Stimulated activated naive CD8-positive, alpha-beta T cell treated with anti-CD3 and anti-CD28 coated beads, Interleukin-15, Interleukin-2, amounts not matched to agents 100 U/mL and 50 U/mL, for 24 hours (primary cell): ENCODE measurements at places on chromosomes 1 and 21.

DNA sequence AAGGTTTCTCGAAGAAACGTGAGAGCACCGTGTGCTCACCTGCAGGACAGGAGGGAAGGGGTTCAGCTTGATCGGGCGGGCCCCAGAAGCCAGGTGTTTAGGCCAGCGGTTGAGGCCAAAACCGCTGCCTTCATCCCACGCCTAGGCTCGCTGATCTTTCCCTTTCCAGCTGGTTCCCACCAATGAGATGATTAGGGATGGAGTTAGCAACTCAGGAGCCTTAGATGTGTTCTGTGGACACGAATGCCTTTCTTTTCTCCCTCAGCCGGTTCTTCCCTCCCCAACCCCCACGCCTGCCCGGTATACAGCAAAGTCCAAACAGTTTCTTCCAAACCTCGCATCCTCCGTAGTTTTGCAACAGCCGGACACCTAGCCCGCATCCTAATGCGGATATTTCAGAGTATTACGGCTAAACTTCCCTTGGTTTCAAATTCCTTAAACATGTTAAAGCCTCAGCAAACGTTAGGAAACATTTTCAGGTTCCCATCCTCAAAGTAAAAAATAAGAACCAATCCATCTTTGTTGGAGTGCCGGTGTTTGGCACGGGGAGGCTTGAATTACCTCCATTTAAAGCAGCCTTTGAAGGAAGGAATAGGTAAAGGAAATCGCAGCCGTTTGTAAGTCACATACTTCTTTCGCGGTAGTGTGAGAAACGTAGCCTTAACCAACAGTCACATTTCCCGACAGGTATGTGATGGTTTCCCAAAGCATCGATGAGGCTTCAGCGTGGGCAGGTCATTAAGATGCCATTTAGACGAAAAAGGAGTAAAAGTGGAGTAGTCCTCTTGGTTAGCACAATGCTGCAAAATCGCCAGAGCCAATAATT lies 1.1 kb downstream of the LRRC8C start:
- peak; percentile 44 for DNase-seq

DNA sequence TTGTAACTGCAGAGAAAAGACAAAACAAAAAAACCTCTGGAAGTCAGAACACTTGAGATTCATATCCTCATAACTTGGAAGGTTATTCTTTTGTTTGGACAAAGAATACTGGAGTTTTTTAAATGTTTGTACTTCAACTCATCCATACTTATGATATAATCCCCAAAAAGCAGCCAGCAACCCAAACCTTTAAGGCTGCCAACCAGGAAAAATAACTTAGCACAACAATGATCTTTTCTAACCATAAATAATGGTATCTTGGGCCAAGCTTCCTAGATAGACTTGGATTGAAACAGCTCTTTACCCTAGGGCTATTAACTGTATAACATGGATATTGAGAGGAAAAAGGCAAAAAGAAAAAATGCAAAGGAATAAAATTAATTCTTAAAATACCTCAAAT lies 335.1 kb downstream of the LTN1 start:
- no peak for DNase-seq

GRCh38 chr1:172882791-172883386 lies 167.9 kb downstream of the TNFSF18 start:
- DNase-seq = no peak

DNA sequence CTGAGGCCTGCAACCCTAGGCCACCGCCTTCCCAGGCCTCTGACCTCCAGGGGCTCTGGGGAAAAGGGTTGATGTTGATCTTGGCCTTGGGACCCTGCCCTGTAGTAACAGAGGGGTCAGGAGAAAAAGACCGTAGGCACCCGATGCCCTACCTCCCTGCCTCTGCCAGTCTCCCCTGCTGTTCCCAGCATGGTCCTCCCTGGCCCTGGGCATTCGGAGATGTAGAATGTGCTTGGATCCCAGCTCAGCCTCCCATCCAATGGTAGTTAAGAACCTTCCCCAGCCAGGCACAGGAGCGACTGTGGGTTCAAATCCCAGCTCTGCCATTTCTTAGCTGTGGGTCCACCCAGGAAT lies 72.0 kb upstream of the TARDBP start:
- no peak for DNase-seq

DNA sequence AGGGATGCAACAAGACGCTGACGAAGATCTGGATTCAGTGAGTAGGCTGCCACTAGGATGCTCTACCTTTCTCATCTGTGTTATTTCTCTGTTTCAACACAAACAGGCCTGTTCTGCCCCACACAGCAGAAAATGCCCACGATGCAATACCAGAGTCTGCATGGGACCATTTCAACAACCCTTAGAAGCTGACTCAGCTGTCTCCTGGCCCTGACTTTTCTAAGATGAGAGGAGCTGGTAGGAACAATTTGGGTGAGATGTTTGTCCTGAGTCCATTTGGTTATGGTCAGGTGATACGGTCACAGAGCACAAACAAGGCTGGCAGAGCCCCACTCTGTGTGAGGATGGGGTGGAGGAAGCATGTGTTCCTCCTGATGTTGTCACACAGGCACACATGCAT lies 11.5 kb upstream of the SLC2A1 start:
- DNase-seq = no peak

DNA sequence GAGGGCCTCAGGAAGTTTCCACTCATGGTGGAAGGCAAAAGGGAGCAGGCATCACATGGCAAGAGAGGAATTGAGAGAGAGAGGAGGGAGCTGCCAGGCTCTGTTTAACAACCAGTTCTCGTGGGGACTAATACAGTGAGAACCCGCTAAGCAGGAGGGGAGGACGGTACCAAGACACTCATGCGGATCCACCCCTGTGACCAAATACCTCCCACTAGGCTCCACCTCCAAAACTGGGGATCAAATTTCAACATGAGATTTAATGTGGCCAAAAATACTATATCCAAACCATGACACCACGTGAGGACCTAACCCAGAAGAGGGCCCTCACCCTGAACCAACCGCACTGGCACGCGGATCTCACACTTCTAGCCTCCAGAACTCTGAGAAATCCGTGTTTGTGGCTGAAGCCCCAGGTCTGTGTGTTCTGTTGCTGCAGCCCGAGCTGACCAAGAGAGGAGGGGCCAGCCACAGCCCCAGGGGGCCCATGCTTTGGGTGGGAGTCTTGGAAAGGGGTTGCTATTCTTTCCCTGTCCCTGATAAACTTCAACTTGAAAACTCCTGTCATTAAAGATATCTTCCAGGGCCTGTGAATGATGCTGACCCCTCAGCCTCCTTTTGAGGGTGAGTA lies 32.0 kb downstream of the TRIM67 start:
- no peak for DNase-seq

GRCh38 chr1:234610061-234610665 lies at the start of gene IRF2BP2:
Gene IRF2BP2, minus strand, starts transcription at chr1:234610178. Its CDS starts 684 bp downstream, at chr1:234609494.
- peak; percentile 84 for DNase-seq

GRCh38 chr1:65538664-65539063 lies 118.2 kb downstream of the LEPR start:
- no peak for DNase-seq

- no peak for DNase-seq
These were observed 6.4 kb upstream of the RPE65 start for GRCh38 chr1:68456202-68456601.

GRCh38 chr1:246629030-246629429 lies 62.8 kb downstream of the CNST start:
- DNase-seq = no peak

- no peak for DNase-seq
These were observed 25.6 kb downstream of the SGIP1 start for GRCh38 chr1:66559517-66559916.

DNA sequence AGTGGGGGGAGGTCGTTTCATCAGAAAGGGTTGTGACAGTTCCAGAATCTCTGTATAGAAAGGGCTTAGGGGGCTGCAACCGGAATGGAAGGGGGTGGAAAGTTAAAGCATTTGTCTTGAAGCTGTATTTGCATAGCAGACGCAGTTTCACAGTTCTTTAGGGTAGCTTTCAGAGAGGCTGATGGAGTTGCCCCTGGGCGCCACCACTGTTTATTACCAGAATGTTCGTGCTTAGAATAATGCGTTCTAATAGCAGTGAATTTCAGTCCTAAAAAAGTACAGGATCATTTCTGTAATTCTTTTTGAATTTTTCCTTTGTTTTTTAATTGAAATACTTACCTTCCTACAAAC lies 1.3 kb downstream of the EXO1 start:
- no peak for DNase-seq

DNA sequence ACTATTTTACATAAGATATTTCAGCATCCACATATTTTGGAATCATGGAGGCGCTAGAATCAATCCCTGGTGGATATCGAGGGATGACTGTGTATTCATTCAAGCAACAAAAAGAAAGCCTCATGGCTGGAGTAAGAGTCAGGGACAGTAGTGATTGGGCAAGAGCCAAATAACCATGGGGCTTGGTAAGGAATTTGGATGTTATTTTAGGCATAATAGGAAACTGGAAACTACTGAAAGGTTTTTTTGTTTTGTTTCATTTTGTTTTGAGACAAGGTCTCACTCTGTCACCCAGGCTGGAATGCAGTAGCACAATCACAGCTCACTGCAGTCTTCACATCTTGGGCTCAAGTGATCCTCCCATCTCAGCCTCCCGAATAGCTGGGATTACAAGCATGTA lies 33.8 kb upstream of the EYA3 start:
- DNase-seq = no peak

DNA sequence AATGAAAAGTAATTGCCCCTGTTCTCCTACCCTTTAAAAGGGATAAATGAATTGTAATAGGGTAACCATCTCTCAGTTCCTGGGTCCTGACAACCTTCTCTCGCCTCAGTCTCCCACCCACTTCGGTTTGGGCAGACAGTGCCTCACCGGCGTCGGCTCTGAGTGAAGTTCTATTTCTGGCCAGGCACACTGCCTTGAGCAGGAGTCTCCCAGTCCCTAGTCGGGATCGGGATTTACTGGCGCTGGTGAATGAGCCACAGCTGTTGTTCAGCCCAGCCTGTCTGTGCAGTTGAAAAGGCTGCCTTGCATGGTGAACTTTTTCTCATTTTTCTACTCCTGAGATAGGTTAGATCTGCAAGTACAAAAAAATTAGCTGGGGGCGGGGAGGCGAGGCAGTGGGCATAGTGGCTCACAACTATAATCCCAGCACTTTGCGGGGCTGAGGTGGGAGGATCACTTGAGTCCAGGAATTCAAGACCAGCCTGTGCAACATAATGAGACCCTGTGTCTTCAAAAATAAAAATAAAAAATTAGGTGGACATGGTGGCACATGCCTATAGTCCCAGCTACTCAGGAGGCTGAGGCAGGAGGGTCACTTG lies 7.4 kb downstream of the PLEKHM2 start:
- DNase-seq = no peak

DNA sequence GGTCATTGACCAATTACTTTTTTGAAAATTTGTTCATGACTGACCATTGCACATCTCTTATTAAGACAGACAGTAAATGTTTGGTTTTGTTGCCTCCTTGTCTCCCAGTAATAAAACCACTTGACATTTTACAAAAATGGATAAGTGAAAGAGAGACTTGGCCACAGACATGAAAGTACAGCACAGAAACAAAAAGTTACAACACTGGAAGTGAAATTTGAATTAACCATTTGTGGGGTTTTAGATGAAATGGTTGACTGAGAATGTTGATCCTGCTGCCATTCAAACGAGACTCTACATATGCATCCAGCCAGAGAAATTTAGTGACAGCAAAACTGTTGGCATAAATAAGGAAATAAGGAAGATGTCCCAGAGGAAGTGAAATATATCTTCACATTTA lies 79.3 kb upstream of the B3GALT2 start:
- no peak for DNase-seq

- DNase-seq = no peak
These were observed 10.7 kb upstream of the DNMT3L start for GRCh38 chr21:44272284-44272858.

DNA sequence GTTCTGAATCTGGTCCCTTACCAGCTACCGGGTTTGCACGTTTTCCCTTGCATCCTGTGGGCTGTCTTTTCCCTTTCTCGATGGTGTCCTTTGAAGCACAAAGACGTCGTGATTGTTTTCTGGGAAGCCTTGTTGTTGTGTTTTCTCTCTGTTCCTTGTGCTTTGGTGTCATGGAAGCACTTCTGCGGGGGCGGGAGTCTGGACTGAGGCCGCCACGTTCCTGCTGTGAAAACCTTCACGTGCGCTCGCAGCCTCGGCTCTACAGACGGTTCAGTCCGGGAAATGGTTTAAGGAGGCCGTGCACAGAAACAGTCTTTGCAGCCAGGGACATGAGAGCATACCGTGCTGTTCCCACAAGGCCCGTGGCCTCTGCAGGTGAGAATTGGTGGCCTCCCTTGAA lies 68.5 kb downstream of the SKI start:
- no peak for DNase-seq

- no peak for DNase-seq
These were observed 49.6 kb downstream of the SLC9C2 start for GRCh38 chr1:173553312-173553711.

DNA sequence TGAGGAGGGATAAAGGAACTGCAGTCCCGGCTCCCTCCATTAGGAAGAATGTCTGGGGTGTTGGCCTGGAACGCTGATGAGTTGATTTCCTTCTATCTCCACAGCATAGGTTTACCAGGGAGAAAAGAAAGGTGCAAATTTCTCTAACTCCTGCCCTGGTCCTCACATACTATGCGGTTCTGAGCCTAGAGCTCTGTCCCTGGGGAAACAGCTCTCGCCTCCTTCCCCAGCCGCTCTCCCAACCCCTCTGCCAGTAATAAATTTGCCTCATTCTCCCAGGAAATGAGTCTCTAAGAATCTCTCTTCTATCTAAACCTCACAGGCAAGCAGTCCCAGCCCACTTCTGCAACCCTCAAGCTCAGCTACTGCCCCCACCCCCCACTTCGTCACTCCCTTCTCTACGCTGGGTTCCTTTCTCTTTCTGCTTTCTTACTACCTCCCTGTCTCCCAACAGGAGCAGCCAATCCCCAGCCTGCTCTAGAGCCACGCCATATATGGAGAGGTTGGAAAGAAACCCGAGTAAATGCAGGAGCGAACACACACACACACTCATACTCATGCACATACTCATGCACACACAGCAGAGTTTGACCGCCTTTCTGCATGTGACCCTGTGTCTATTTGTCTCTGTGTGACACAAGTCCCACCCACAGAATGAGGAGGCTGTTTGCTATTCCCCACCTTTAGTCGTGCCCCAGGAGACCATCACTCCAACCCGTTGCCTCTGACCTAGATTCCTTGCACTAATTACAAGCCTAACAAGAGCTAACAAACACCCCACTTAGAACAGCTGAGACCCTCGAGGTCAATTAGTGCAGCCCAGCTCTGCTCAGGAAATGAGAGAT lies 13.4 kb downstream of the PLEKHO1 start:
- no peak for DNase-seq

- peak; percentile 26 for DNase-seq
These were observed 9.1 kb downstream of the YBEY start for GRCh38 chr21:46295177-46295770.

GRCh38 chr1:55015123-55015522 lies 16.4 kb downstream of the BSND start:
- no peak for DNase-seq

- no peak for DNase-seq
These were observed 22.7 kb downstream of the RHBG start for GRCh38 chr1:156391701-156392100.
